ENCODE measurements at places on chromosomes 11 and 22.

- no peak for DNase-seq
Observed at GRCh38 chr11:61908730-61909316, 8.5 kb downstream of the RAB3IL1 start.

- no peak for DNase-seq
Observed at GRCh38 chr11:95086151-95086550, 3.5 kb upstream of the ENDOD1 start.

- DNase-seq, result no peak
Observed at GRCh38 chr22:38464992-38465672, 2.8 kb upstream of the KDELR3 start.

DNA sequence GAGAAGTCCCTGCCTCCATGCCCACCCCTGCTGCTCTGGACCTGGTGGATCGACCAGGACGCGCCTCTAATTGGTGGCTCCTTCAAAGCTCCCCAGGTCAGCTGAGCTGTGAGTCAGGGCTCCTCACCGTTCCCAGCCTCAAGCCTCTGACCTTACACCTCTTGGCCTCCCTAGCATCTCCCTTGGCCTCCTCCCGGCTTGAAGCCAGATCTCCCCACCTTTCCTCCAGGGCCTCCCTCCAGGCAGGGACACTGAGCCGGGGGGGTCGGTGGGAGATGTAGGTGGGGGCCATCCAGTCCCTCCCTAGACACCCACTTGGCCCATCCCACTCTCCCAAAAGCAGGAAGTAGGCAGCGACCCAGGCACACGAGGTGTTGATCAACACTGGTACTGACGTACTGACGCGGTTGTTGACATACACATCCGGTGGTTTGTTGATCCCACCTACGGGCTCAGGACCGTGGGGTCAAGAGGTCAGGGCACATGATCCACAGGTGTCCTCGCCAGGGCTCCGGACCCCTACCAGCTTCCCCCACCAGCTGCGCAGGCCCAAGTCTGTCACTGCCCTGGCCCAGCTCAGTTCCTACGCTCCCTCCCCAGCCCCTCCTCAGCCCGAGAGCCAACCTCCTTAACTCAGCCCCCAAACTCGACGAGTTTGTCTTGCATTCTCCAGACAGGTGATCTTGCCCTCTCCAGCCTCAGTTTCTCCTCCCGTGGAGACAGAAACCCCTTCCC, 802 bp downstream of the ATG2A start:
- DNase-seq, result peak; percentile 82

- peak; percentile 68 for DNase-seq
Observed at GRCh38 chr11:22976146-22976545, 115.9 kb upstream of the CCDC179 start.

- no peak for DNase-seq
Observed at GRCh38 chr22:48021991-48022401, 1259.5 kb downstream of the TBC1D22A start.

- DNase-seq, result no peak
Observed at GRCh38 chr11:134837887-134838232, 425.8 kb upstream of the B3GAT1 start.

- DNase-seq, result no peak
Observed at GRCh38 chr11:68224606-68225005, 11.5 kb upstream of the KMT5B start.

- no peak for DNase-seq
Observed at GRCh38 chr11:37830529-37830928, 1232.5 kb upstream of the RAG2 start.

- DNase-seq, result no peak
Observed at GRCh38 chr11:10876158-10876557, 18.3 kb upstream of the ZBED5 start.

DNA sequence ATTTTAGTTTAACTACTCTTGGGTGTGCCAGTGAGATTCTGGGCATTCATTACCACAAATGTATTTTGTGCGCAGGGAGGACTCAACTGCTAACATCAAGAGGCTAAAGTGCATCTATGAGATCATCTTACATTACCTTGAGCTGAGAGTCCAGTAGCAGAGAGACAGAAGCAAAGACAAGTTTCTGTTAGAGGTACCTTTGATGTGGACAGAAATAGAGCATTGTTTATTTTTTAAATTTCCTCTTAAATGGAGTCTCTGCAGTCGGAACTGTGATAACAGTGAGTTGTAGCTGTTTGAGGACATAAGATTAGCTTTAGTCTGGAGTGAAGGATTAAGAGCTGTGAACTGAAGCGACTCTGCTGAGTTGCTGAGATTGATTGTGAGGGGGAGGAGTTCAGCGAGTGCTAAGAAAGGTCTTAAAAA, 297.0 kb downstream of the CADM1 start:
- no peak for DNase-seq

GRCh38 chr11:72735495-72736027, 16.6 kb downstream of the ARAP1 start:
- DNase-seq, result peak; percentile 59

GRCh38 chr22:41907436-41908401, 7.2 kb downstream of the SHISA8 start:
- DNase-seq, result peak; percentile 49

DNA sequence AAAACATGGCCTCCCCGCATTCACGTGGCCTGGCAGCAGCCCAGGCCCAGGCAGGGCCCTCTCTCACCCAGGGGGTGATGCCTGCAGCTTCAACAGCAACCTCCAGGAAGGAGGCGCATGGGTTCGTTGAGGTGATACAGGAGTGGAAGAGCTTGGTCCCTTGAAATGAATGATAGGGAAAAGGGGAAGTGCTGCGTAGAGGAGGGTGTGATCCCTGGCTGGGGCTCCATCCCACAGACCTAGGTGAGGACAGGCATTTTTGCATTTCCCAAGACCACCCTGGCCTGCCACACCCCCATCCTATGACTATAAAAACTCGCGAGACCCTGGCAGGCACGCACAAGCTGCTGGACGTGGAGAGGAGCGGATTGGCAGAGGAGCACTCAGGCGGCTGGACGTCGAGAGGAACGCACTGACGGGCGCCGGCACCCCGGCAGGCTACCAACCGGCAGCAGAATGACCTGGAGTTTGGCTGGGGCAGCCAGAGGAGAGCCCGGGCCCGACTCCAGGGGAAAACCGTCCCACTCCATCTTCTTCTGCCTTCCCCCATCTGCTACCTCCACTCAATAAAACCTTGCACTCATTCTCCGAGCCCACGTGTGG, 32.6 kb downstream of the RTN4R start:
- no peak for DNase-seq

DNA sequence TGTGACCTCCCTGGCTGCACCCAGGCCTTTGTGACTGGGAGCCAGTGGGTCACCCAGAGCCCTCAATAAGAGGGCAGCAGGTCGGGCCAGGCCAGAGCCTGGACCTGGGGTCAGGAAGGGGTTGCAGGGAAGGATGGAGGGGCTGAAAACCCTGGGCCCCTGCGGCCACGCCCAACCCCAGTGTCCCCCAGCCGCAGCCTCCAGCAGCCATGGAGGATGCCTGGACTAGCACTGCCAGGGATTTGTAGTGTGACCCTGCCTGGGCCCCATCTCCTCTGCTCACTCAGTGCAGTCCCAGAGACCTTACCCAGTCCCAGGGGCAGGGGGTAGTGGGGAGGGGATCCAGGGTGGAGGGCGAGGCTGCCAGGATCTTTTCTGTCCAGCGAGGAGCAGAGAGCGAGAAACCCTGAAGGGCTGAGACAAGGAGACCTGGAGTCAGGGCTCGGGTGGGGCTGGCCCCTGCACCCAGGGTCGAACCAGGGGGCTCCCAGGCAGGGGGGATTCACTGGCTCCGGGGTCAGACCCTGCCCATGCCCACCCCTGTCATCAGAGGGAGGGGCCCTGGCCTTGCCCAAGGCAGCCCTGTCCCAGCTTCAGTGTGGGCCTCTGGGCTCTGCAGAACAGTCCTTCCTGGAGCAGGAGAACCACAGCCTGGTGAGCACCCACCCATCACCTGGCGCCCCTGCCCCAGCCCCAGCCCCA, 187.5 kb downstream of the IGLL1 start:
- DNase-seq, result no peak

- peak; percentile 79 for DNase-seq
Observed at GRCh38 chr11:86919557-86920210, 35.5 kb downstream of the FZD4 start.

GRCh38 chr11:118295199-118295598, 9.3 kb upstream of the CD3E start:
- DNase-seq, result no peak

DNA sequence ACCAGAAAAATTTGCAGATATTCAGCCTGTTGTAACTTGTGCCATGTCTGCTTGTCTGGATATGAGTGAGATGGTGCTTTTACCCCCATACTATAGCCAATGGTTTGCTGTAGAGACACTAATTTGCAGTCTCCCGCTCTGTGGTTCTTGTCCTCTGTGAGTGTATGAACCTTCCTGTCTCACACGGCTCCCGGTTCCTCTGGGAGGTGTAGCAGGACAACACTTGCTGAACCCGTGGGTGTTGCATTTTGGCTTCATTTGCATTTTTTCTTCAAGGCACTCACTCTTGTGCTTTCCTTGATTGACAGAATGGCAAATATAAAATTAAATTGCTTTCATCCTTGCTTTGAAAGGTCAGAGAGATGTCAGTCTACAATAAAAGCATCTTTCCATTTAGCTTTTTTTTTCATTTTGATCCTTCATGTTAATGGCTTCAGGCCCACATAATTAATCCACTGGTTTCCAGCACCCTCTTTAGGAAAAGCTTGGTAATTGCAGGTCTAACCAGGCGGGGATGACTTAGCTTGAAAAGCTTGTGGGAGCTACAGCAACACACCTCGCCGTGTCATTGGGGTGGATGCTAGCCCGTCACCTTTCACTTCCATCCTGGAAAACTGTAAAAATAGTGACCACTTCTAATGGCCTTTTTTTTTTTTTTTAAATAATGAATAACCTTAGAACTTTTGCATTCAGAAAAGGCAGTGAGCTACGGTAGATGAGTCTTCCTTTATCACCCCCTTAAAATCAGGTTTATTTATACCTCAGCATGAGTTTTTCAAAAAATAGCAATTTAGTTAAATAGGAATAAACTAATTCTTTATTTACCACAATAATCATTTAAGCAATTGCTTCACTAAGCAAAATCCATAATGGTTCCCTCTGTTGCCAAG, 27.4 kb upstream of the ST14 start:
- peak; percentile 72 for DNase-seq

- peak; percentile 67 for DNase-seq
Observed at GRCh38 chr22:40196628-40197360, 19.1 kb downstream of the TNRC6B start.

- DNase-seq, result no peak
Observed at GRCh38 chr11:16814410-16815046, 76.1 kb downstream of the C11orf58 start.

DNA sequence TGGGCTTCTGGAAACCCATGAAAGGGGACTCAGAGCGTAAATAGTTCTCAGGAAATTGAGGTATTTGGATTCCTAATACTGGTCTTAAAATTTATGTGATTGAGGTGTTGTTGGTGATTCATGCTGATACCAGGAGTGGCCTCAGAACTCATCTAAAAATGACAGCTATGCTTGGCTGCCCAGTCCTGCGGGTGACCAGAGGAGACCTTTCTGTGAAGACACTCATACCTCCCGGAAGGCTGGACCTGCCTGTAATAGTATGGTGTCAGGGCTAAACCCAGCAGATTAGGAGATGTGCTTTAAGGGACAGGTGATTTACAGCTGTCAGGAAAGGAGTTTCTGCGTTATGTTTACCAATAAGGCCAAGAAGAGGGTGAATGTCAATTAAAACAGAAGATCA, 29.9 kb downstream of the C11orf96 start:
- DNase-seq, result no peak

GRCh38 chr11:102135256-102135655, 25.0 kb downstream of the YAP1 start:
- no peak for DNase-seq

- no peak for DNase-seq
Observed at GRCh38 chr11:114116357-114116756, 56.8 kb downstream of the ZBTB16 start.

- no peak for DNase-seq
Observed at GRCh38 chr11:120290956-120291355, 34.1 kb upstream of the TLCD5 start.

DNA sequence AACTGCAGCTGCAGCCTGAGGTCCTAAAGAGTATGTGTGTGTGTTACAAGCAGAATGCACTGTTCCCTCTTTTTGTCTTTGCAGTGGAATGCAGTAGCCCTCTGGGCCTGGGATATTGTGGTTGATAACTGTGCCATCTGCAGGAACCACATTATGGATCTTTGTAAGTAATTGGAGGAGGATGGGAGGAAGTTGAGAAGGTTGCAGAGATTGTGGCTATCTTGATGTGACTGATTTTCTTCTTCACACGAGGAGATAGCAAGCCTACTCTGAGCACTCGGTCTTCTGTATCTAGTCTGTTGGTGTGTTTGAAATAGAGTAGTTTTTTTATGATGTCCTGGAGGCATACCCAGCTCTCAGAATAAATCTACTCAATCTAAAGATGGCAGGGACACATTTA, 2.3 kb downstream of the RBX1 start:
- no peak for DNase-seq

GRCh38 chr22:28357193-28357592, 322.4 kb downstream of the TTC28 start:
- no peak for DNase-seq

- DNase-seq, result no peak
Observed at GRCh38 chr22:35312198-35313059, 12.7 kb downstream of the TOM1 start.
